Skeletal muscle tissue (tissue), 5 donors: ENCODE measurements at places on chromosomes 2 and 18. TPM values are rescaled to one million over a fixed set of nuclear protein-coding genes. Genes with fewer than 3 reads are reported as not detected.

Gene CHRND
- 32.9 TPM for total RNA-seq

Gene CNDP1
- total RNA-seq = not detected

Gene DNAH7
- under 0.01 TPM for total RNA-seq

Gene AQP12A
- not detected for total RNA-seq

Gene HOXD11
- total RNA-seq = not detected

Gene ARHGAP28
- total RNA-seq = 29.7 TPM

Gene KLF7
- 13.6 TPM for total RNA-seq
